Left ventricle myocardium superior (tissue), 1 donor: ENCODE measurements at places on chromosomes 1 and 21. TPM values are rescaled to one million over a fixed set of nuclear protein-coding genes. Genes with fewer than 3 reads are reported as not detected.

The CADM3 gene
- 4.8 TPM for total RNA-seq

The TAF5L gene
- 10.0 TPM for total RNA-seq

The KCNJ10 gene
- total RNA-seq: not detected

The ARHGAP30 gene
- 3.7 TPM for total RNA-seq

The PLPPR4 gene
- total RNA-seq: 0.55 TPM

The AK4 gene
- total RNA-seq: 163 TPM

- no peak for DNase-seq
These were observed 44.9 kb upstream of the TSPAN2 start for GRCh38 chr1:115134231-115134630.

GRCh38 chr1:89697383-89697782 lies 64.5 kb downstream of the LRRC8C start:
- DNase-seq: no peak

- DNase-seq: no peak
These were observed 95.8 kb downstream of the KCNN3 start for GRCh38 chr1:154774175-154774855.

- DNase-seq: no peak
These were observed 43.1 kb downstream of the OR10J5 start for GRCh38 chr1:159492575-159493323.

- no peak for DNase-seq
These were observed 7.3 kb upstream of the CACNA1S start for GRCh38 chr1:201119206-201120197.

GRCh38 chr1:22338071-22338765 lies 113.4 kb upstream of the ZBTB40 start:
- DNase-seq: no peak

GRCh38 chr1:155198547-155198906 lies 9.2 kb downstream of the THBS3 start:
- no peak for DNase-seq

GRCh38 chr1:246308533-246309075 lies 198.5 kb downstream of the SMYD3 start:
- no peak for DNase-seq

DNA sequence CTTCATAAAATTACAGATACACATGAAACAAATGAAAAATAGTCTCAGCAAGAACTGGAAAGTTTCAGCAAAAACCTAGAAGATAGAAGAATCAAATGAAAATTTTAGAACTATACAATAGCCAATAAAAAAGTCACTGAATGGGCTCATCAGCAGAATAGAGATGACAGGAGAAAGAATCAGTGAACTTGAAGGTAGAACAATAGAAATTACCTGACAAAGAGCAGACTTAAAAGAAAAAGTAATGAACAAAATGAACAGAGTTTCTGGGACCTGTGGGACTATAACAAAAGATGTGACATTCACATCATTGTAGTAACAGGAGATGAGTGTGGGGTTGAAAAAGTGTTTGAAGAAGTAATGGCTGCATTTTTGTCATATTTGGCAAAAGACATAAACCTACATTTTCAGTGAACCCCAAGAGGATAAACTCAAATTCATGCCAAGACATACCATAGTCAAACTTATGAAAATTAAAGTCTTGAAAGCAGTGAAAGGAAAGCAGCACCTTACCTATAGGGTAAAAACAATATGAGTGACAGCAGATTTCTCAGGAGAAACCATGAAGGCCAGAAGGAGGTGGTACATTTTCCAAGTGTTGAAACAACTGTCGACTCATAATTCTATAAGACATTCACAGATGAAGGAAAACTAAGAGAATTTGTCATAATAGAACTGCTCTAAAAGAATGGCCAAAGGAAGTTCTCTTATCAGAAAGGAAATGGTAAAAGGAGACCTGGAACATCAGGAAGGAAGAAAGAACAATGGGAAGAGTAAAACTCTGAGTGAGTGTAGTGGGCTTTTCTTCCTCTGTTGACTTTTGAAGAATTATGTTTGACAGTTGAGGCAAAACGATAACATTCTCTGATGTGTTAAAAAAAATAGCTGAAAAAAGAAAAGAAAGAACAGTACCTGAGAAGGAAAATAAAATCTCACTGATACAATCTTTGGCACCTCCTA lies 23.5 kb downstream of the NTPCR start:
- DNase-seq: no peak

DNA sequence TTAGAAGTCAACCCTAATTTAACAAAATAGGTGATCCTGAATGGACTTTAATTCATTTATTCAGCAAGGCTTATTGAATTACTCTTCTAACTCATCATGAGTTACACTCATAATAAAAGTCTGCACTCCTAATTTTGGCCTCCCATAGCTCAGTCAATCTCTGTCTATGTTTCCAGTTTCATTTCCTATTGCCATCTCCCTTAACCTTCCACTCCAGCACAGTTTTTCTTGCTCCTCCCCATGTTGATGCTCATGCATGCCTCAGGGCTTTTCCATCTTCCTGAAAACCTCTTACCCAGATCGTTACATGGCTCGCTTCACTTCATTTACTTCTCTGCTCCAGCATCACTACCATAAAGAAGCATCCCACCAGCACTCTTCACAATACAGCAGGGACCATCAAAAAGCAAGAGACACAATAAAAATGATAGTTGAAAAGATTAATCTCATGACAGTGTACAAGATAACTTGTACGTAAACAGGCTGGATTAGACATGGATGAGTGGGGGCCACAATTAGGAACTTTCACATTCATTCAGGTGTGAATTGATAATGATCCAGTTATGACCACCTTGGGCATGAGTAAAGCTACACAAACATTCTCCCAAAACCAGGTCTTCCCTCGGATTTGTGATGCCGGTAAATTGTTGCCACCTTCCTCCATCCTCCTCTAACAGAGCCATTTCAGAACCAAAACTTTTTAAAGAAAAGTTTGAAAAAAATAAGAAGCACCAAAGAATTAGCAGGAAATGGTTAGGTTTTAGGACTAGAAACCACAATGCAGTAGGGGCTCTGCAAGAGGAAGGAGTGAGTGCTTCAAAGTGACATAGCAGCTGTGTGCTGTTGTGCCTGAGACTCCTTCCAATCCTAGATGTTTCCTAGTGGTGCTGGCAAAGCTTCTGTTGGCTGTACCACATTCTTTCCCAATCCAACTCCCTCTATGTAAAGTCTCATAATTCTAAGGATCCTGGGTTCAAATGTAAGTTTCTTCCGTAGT lies 89.8 kb downstream of the OLFML2B start:
- DNase-seq: no peak

- no peak for DNase-seq
These were observed 418.2 kb downstream of the FAM72C start for GRCh38 chr1:143553627-143554026.

DNA sequence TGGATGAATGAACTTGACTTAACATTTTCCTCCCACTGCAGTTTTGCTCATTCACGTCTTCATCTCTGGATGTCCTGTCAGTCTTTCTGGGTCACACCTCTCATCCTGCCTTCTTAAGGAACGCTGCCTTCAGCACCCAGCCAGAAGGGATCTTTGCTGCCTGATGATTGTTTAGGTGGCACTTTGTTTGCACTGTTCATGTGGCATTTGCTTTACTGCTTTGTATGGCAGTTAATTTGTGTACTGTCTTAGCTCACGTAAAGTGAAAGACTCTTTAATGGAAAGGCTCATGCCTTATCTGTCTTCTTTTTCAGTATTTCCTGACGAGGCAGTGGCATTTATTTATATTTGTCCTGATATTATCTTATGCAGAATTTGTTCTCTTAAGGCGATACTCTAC lies 4.9 kb downstream of the MIA3 start:
- DNase-seq: no peak

DNA sequence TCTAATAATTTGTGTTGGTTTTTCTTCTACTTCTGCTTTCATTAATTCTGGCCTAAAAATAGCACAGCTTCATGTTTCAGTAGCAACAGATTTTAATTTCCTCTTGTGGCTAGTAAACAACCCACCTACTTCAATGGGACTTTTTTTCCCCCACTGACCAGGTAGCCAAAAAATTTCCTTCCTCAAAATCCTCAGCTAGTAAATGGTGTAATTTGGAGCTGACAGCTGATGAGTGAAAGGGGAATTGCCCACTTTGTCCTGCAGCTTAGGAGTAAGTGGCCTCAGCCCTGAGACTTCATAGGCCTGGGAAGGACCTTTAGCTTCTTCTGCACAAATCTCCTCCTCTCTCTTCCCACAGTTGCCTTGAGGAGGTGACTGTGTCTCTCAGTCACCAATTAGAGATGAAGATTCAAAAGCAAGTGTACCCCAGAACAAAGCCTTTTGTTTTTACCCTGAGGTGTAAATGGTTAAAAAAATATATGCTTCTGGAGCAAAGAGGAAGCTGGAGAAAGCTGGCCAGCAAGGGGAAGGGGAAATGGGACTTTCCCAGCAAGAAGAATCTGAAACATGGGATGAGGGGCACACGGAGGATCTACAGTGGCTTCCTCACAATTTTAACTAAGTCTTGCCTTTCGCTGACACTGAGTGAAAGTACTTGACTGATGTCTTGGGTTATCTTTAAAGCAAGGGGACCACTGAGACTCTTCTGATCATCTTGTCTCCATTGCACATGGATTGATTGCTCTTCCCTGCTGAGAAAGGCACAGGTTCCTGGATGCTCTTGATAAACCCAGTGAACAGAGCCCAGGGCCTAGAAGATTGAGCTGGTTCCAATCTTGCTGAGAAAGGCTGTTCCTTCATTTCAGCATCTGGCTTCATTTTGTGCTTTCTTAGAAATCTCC lies 35.8 kb upstream of the VCAM1 start:
- DNase-seq: no peak

GRCh38 chr1:190436615-190437014 lies 41.0 kb downstream of the BRINP3 start:
- DNase-seq: no peak
